ENCODE measurements at places on chromosomes 16 and 17.

- DNase-seq, result no peak
Measured at GRCh38 chr17:1693339-1693738, 8.7 kb upstream of the PRPF8 start.

- DNase-seq, result no peak
Measured at GRCh38 chr17:49108318-49108717, 24.3 kb upstream of the B4GALNT2 start.

- no peak for DNase-seq
Measured at GRCh38 chr16:4101421-4102219, 14.6 kb downstream of the ADCY9 start.

GRCh38 chr17:36527621-36528250 is 6.9 kb downstream of the MYO19 start:
- DNase-seq, result no peak

DNA sequence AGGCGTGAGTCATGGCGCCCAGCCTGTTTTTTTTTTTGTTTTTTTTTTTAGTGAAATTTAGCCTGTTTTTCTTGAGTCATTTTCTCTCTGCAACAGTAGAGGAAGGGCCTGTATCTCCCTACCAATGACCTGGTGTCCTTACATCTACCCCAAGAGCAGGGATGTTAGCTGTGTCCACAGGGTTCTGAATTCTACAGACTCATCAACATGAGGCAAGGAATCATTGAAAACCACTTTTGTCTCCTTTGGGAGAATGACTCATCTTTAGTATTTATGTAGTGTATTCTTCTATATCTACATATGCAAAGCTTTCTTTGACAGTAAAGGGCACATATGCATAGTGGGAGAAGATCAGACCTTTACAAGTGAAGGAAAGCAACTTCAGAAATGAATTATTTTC is 105.3 kb downstream of the SPECC1 start:
- no peak for DNase-seq

DNA sequence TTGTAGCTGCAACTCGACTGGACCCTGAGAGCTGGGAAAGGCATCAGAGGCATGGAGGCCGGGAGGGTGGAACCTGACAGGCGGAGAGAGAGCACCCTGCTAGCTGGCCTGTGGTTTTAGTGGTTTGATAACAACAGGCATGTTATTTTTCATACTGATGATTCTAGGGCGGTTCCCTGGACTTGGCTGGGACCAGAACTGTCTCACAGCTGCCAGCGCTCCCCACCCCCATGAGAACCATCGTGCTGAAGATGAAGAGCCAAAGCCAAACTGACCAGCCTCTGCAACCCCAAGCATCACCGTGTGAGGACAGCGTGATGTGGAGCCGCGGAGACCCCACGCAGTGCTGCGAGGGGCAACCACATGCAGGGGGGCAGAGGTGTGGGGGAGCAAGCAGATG is 28.5 kb downstream of the MXRA7 start:
- no peak for DNase-seq

GRCh38 chr17:80457236-80457856 is 19.1 kb downstream of the NPTX1 start:
- DNase-seq, result no peak

GRCh38 chr17:68587847-68588246 is 13.3 kb downstream of the FAM20A start:
- DNase-seq, result no peak

GRCh38 chr17:77875051-77875780 is 83.3 kb upstream of the TNRC6C start:
- DNase-seq, result no peak

All from neural crest cell (in vitro differentiated cells).